Stimulated activated CD8-positive, alpha-beta memory T cell treated with anti-CD3 and anti-CD28 coated beads, Interleukin-4, amount 100 ng/mL, for 4 hours (primary cell): ENCODE measurements at places on chromosomes 3 and 15.

GRCh38 chr3:42020684-42021307 is 58.9 kb upstream of the ULK4 start:
- DNase-seq, result no peak

- DNase-seq, result no peak
Measured at GRCh38 chr3:42228796-42229195, 37.2 kb downstream of the CCK start.

- no peak for DNase-seq
Measured at GRCh38 chr3:115077501-115078250, 69.4 kb downstream of the ZBTB20 start.

- no peak for DNase-seq
Measured at GRCh38 chr3:36124118-36124796, 256.0 kb upstream of the STAC start.

GRCh38 chr15:91956026-91956723 is 102.7 kb downstream of the SLCO3A1 start:
- no peak for DNase-seq

- DNase-seq, result no peak
Measured at GRCh38 chr3:148937467-148938255, 53.7 kb upstream of the GYG1 start.

DNA sequence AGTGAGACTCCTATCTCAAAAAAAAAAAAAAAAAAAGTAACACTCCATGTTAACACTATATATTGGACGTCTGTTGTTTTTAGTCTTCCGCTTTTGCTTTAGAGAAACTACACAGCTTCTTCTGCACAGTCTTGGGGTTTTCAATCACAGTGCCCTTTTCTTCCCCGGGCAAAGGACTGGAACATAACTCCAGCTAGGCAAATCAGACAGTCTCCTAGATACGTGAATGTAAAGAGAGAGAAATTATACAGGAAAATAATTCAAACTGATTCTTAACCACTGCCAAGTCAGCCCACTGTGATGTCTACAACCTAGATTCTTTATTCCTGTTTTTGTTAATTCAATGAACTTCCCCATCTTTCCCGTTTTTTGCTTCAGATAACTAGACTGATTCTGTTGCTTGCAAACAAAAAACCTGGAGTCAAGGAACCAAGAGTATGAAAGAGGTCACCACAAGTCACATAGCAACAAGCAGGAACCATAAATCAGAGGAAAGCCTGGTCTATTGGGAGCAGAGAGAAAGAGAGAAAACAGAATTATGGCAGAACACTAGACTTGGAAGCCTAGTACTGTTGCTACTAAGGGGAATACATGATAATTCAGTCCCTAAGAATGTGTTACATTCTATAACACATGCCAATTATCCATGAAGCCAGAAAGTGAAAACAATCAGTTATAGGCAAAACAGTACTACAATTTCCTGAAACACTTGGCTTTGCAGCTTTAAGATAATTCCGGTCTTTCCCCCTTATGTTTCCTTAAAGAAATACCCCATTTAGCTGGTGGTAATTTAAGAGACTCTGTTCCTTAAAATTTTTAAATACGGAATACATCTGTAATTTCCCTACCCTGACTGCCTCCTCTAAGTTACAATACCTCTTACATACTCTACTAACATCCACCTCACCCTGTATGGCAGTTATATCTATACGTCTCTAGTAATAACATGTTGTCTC is 63.1 kb downstream of the TBL1XR1 start:
- no peak for DNase-seq

GRCh38 chr15:81268881-81269601 is 54.9 kb downstream of the STARD5 start:
- DNase-seq, result no peak

DNA sequence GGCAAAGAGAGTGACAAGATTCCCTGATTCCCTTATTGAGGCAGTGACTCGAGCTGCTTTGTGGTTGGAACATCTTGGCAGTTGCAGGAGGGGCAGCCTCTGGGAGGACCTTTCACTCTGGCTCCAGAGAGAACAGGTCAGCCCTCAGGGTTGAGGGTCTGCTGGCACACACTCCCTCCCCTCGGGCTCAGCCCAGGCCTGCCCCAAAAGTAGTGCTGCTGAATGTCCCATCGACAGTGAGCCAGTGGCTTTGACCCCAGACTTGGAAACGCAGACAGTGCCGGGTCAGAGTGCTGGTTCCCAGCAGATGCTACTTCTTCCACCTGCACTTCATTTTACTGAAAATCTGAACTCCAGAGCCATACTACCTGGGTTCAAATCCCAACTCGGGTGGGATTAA is 25.6 kb upstream of the ATP2B2 start:
- no peak for DNase-seq

DNA sequence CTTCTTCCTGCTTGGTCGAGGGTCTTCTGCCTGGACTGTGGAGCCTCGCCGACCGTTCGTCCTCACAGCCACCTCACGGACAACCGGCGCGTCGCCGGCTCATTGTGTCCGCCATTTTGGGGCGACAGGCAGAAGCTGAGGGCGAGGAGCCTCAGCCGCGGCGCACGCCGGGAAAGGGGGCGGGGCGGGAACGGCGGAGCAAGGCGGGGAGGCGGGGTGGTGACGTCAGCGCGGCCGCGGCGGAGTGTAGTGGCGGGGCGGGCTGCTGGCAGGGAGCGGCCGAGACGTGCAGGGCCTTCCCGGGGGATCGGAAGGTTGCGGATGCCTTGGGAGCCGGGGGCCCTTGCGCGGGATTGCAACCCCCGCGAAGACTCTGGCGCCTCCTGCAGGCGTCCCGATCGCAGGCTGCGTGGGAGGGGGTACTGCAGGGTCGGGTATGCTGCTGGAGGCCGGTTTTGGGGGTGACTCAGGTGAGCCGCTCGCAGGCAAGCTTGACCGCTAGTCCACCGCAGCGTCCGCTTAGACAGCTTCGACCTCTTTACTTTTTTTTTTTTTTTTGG is at the start of gene WDR82:
WDR82 (minus strand) TSS at position 140 of the 560 bp plus-strand sequence. CDS start 288 bp downstream, outside the sequence.
- peak; percentile 95 for DNase-seq

- no peak for DNase-seq
Measured at GRCh38 chr3:134260987-134261386, 10.3 kb upstream of the RYK start.

DNA sequence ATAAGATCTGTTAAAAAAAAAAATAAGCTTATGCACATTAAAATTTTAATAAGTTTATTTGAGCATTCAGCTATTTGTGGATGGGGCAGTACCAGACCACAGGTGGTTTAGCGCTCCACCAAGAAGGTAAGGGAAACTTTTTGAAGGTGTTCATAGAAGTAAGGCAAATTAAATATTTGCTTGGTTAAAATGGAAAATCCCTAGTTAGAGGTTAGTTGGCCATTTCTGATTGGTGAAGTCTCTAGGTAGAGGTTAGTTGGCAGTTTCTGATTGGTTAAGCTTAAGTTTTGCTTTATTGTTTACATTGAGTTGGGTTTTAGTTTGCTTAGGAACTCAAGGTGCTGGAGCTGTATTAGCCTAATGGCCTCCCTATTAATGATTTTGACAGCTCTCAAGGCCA is 30.7 kb downstream of the SCN11A start:
- DNase-seq, result no peak

DNA sequence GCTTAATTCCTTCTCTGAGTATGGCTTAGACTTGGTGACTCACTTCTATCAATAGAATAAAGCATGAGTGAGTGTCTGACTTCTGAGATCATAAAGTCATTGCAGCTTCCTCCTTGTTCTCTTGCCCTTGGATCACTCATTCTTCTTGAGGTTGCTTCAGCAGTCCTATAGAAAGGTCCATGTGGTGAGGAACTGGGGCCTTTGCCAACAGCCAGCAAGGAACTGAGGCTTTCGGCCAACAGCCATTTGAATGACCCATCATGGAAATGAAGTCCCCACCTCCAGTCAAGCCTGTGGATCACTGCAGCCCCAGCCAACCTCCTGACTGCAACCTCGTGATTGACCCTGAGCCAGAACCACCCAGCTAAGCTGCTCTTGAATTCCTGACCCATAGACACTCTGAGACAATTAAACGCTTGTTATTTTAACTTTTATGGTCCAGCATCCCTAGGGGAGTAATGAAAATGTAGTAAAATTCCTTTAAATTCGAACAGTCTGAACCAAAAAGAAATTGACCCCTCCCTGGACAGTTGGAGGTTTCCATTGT is 84.5 kb downstream of the WDR76 start:
- DNase-seq, result no peak

- no peak for DNase-seq
Measured at GRCh38 chr15:51833772-51834171, 4.3 kb downstream of the TMOD3 start.

DNA sequence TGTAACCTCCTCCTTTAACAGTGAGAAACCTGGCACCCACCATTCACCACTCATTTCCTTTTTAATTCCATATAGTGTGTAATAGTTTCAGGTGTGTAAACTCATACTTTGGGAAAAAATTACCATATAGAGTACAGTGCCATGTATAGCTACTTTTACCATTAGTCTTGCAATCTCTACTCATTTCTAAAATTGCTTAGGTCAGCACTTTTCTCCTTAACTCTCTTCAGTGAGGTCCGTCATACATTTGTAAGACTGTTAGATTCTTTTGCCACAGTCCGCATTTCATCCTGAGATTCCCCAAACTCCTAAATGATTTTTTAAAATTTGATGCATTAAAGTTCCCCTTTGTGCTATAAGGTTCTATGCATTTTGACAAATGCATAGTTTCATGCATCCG is 238.3 kb upstream of the ATP10A start:
- DNase-seq, result no peak

DNA sequence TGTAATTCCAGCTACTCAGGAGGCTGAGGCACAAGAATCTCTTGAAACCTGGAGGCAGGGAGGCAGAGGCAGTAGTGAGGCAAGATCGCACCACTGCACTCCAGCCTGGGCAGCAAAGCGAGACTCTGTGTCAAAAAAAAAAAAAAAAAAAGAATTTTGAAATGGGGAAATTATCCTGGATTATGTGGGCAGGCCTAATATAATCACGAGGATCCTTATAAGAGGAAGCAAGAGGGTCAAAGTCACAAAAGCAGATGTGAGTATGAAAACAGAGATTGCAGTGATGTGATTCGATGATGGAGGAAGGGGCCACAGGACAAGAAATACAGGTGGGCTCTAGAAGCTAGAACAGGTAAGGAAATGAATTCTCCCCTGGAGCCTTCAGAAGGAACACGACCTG is 159.6 kb downstream of the LEKR1 start:
- DNase-seq, result no peak

GRCh38 chr3:126519506-126520455 is 2.2 kb upstream of the UROC1 start:
- DNase-seq, result no peak

DNA sequence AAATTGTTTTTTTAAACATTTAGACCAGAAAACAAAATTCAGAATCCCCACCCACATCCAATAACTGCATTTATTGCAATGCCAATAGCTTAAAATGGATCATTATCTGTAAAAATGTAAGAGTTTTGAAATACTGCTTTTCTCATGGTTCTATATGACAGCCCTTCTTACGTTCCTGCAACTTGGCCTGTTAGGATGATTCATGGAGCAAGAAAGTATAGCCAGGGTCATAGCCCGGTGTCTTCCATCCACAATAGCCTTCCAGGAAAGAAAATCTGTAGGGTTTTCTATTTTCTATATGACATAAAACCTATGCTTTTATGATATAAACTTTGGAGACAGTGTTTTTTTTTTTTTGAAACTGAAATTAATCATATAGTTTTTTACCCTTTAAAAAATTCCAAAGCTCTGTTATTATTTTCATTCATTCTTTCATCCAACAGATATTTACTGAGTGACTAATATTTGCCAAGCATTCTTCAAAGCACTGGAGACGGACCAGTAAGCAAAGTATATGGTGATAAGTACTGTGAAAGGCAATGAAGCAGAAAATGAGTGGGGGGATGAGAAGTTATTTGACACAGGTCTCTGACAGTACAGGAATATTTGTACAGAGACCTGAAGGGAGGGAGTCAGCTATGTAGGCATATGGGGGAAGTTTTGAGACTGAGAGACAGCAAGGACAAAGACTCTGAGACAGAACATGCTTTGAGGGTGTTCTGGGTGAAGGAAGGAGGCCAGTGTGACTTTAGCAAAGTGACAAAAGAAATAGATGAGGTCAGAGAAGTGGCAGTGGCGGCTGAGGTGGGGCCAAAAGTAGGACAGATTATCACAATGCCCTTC is 29.0 kb upstream of the SLC2A2 start:
- DNase-seq, result no peak

DNA sequence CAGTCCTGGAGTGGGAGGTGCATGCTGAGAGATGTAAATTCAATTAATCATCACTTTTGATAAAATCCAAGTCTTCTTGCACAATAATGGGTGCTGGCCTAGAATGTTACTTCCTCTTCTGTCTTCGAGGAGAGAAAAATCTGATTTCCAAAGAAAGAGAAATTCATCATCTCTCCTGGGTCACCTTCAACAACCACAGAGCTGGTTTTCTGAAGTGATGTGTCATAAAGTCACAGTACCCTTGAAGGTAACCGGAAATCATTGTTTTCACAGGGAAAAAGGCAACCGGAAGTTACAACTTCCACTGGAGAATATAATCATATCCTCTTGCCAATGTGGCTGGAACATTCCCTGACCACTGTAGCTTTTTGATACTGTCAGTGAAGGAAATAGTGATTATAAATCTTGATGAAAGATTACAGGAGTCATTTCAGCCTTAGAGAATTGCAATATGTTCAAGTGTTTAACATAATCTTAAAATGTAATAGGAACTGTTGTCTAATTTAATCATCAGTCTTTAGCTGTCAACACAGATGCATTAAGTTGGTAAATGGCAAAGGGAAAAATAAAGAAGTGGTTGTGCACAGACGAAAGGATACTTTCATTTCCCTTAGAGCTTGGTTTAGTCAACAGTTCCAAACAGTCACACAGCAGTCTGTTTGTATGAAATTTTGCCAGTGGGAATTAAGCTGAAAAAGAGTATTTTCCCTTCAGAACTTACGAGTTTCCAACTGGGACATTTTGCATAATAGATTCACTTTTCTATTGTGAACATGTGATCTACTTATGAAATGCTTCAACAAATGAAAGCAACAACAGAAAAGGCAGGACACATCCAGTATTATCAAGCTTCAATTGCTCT is 106.5 kb upstream of the SLC4A7 start:
- no peak for DNase-seq

- no peak for DNase-seq
Measured at GRCh38 chr15:51095681-51096331, 1.1 kb upstream of the TNFAIP8L3 start.

DNA sequence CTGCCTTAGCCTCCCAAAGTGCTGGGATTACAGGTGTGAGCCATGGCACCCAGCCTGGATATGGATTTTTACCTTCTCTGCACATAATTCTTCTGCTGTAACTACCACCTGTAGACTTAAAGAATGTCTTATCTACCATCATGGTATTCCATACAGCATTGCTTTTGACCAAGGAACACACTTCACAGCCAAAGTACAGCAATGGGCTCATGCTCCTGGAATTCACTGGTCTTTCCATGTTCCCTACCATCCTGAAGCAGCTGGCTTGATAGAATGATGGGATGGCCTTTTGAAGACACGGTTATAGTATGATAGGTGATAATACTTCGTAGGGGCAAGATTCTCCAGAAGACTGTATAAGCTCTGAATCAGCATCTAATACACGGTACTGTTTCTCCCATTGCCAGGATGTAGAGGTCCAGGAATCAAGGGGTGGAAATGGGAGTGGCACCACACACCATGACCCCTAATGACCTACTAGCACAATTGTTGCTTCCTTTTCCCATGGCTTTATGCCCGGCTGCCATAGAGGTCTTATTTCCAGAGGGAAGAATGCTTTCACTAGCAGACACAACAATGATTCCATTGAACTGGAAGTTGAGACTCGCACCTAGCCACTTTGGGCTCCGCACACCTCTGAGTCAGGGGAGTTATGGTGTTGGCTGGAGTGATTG is 60.9 kb upstream of the CDV3 start:
- no peak for DNase-seq
